ENCODE measurements at places on chromosomes 3 and 15.

DNA sequence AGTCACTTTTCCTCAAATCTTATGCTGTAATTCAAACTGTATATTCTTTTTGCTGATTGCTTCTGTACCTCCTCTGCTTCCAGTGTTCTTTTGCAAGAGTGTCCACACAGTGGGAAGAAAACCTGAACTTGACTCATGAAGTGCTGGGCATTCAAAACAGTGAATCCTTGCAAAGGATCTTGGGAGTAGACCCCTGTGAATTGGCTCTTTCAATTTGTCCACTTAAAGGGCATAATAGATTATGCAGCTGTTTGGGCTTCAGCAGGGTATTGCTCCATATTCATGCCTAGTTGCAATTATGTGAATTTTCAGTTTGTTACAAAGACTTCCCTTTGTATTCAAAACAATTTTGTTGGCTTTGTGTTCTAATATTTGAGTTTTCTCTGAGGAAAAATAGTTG, 11.4 kb downstream of the ZFAND6 start:
- no peak for DNase-seq

GRCh38 chr3:18124501-18124900, 300.6 kb downstream of the SATB1 start:
- no peak for DNase-seq

DNA sequence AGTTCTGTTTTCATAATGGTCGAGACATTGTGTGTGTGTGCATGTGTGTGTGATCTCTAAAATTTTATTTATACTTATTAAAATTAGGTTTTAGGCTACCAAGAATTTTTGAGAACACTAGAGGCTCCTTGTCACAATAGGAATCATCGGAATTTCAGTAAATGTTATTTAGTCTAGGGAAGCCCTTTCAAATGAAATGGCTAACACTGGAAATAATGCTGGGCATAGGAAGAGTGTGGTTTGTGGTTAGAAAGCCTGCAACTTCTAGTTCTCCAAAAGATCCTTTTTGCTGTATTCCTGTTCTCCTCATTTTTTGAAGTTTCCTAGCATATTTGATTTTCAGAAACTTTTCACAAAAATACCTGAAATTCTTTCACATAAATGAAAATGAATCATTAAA, 92.5 kb upstream of the MBNL1 start:
- no peak for DNase-seq

GRCh38 chr3:71881732-71882131, 96.8 kb upstream of the PROK2 start:
- DNase-seq: no peak

GRCh38 chr3:137121704-137122314, 164.0 kb downstream of the IL20RB start:
- no peak for DNase-seq

DNA sequence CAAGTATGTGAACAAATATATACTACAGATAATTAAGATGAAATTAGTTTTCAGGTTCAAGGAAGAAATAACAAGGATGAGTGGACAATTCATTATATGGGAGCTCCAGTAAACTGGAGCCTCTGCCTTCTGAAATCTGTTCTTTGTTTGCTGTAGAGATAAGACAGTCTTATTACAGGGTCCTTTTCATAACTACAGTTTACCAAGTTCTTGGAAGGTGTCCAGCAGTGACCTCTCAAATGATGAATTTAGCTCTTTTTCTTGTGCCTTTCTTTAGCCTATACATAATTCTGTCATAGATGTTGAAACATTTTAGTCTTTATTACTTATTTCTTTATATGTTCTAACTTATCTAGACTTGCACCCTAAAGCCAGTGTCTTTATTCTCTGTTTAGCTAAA, 89.7 kb upstream of the GBE1 start:
- no peak for DNase-seq

GRCh38 chr3:110459021-110459420, 612.6 kb upstream of the NECTIN3 start:
- no peak for DNase-seq

DNA sequence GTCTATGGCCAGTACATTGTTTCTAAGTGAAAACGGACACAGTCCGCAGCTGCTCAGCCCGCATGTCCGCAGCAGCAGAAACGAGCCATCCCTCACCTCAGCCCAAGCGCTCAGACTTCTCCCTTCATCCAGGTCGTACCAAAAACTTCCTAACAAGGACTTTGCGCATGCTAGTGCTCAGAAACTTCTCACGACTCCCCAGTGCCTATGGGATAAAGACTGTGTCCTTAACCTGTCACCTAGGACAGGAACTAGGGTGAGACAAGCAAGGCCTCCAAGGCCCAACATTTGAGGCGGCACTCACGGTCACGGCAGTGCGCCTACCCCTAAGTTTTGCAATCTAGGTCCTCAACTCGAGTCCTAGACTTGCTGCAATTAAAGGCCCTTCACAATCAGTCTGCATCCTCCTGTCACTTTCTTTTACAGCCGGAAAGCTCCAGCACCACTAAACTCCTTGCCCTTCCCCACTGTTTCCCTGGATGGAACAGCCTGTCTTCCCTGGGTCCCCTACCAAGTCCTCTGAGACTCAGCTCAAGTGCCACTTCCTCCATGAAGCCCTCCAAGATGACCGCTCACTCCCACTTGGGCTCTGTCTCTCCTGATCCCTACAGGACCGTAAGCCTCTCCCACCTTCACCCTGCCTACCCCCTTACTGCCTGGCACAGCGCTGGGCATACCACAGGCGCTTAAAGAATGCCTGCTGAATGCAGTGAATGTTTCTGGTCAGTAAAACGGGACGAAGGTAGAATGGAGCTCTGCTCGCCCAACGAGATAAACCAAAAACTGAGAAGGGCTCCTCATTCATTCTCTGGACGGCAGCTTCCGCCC, 1.2 kb downstream of the CLN6 start:
- no peak for DNase-seq

GRCh38 chr15:58179741-58180381, 41.7 kb downstream of the AQP9 start:
- no peak for DNase-seq

DNA sequence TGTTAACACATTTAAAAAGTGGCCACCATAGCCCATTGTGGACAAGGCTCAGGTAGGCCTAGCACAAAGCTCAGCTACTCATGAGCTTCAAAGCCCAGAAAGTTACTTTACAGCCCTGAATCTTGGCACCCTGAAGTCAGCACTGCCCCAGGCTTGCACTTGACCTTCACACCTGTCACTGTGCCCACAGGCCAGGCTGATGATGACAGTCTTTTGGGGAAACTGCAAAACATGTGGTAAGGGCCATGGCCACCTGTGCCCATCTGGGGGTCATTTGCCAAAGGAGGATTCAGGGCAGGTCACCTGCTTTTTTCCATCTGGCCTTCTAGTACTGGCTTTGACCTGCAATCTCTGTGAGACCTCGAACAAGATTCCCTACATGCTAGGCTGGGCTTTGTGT, 11.0 kb downstream of the CHDH start:
- no peak for DNase-seq

- no peak for DNase-seq
These were observed 118.7 kb downstream of the RPL22L1 start for GRCh38 chr3:170751083-170751898.

DNA sequence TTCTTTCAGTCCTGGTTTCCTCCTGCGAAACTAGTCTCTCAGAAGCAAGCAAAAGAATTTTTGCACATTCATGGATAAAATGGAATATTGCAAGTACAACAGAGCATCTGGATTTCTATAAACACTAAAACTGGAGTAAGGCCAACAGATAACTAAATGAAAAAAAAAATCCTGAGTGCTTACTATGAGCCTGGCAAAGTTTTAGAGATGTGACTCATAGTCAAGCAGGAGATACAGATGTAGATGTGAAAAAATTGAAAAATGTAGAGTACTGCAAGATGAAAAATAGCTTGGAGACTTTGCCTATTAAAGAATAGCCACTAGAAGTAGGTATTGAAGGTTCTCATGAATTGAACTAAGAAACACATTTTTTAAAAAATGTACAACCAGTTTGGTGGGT, 397.4 kb downstream of the OTOL1 start:
- DNase-seq: no peak

DNA sequence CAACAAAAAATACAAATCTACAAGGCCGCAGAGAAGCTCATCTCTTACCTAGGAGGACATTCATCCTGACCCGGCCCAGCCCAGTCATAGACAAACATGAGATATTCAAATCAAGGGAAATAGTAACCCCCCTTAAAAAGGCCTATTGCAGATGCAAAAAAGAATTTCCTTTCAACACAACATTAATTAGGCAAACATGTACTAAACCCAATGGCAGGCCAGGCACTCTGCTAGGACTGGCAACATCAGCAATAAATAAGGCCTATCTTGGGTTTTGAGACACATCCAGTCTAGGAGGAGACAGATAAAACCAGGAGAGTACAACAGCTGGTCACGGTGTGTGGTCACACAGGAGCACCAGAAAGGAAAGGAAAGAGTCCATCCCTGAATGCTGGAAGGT, 61.4 kb downstream of the ADCY5 start:
- no peak for DNase-seq

DNA sequence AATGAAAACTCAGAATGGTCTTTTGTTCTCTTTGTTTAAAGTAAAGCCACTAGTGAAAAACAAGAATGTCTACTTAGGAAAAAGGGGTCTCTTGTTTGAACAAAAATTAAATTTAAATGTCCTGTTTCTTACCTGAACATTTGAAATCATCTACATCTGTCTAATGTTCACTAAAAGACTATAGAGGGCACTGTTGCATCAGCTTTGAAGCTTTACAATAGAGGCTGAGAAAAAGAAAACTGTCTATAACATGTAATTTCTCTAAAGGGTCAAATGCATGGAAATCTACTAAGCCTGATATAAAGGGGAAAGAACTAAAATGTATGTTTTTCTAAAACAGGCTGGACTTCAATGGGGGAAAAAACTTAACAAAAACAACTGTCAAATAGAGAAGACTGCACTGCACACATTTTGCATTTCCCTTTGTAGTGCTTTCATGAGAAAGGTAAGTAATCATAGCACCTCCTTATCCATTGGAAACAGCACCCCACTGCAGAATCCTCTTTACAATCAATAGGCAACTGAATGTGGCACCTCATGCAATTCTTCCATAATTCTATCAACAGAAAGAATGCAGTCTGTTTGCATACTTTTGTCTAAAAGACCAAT, 26.3 kb downstream of the DPH6 start:
- no peak for DNase-seq

- DNase-seq: no peak
These were observed 163.9 kb downstream of the THSD4 start for GRCh38 chr15:71278989-71279756.

DNA sequence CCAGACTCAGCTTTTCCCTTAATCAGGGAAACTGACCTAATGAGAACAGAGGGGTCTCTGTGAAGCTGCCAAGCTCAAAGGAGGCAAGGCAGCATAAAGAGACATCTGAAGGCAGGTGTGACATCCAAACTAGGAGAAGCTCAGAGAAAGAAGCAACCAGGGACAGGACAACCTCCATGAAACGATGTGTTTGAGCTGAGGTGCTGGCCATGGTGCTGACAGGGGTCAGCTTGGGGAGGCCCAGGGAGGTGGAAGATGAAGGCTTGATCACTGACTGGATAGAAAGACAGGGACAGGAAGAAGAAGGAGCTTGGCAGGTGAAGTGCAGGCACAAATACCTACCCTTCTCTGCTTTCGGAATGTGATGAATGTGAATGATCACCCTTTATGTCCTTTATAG, 179.5 kb upstream of the NSMCE3 start:
- no peak for DNase-seq

GRCh38 chr3:43764056-43764455, 73.3 kb downstream of the ABHD5 start:
- DNase-seq: no peak

GRCh38 chr15:74454764-74455500, 6.0 kb downstream of the UBL7 start:
- no peak for DNase-seq

DNA sequence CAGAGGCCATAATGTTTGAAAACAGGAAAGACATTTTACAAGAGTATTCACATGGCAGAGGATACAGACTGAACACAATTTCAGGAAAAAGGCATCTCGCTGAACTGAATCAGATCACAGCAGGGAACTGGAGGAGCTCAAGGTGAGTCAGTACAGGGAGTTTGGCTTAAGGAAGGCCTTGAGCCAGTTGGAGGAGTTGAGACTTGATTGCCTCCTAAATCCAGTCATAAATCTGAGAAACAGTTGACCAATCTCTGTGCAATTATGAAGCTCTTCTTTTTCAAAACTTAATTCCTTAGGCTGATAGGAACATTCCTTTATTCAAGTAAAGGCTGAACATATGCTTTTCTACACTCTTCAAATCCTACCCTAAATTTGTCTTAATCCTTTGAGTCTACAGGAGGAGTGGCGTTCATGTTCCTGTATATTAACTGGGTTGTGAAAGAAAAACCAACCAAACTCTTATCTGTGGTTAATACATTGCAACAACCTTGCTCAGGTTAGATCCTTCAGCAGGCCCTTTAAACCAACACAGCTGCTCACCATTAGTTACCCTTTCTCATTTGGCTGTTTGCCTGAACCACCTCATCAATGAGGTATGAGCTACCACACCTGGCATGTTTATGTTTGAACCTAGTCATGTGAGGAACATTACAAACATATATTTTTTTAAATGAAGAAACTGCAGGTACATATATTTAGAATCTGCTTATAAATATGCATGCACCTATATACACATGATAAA, 404.1 kb upstream of the ATP11B start:
- no peak for DNase-seq

- DNase-seq: no peak
These were observed 44.2 kb upstream of the GATA2 start for GRCh38 chr3:128537091-128537703.

- DNase-seq: no peak
These were observed 256.7 kb upstream of the SATB1 start for GRCh38 chr3:18681818-18682345.

- DNase-seq: no peak
These were observed 146.5 kb downstream of the FILIP1L start for GRCh38 chr3:99967796-99968195.

- DNase-seq: no peak
These were observed 215.8 kb downstream of the RYR3 start for GRCh38 chr15:33526532-33526931.

GRCh38 chr15:59434481-59434880, 3.5 kb upstream of the FAM81A start:
- DNase-seq: no peak

DNA sequence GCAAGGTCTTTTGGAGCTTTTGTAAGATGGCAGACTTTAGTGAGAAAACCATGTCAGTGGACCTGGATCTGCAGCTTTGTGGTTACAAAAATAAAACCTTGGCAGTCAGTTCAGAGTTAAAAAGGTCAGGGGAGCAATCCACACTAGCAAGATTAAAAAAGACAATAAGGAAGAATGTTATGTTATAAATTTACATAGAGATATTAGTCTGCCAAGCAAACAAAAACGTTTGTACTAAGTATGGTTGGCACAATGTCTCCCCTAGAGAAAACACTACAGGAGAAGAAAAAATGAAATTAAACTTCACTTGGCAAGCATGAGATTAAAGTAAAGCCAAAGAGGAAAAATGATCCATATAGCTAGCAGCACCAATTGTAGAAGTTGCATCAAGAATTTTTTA, 205.0 kb downstream of the LSAMP start:
- DNase-seq: no peak

GRCh38 chr15:66369773-66370651, 13.5 kb upstream of the TIPIN start:
- DNase-seq: no peak

- DNase-seq: no peak
These were observed 361.4 kb upstream of the IL12A start for GRCh38 chr3:159627229-159627628.

Data from activated naive CD8-positive, alpha-beta T cell treated with anti-CD3 and anti-CD28 coated beads, Interleukin-2, amount 50 U/mL, for 16 hours (primary cell).